Spleen (tissue), 13 donors: ENCODE measurements at places on chromosomes 7 and 10.

DNA sequence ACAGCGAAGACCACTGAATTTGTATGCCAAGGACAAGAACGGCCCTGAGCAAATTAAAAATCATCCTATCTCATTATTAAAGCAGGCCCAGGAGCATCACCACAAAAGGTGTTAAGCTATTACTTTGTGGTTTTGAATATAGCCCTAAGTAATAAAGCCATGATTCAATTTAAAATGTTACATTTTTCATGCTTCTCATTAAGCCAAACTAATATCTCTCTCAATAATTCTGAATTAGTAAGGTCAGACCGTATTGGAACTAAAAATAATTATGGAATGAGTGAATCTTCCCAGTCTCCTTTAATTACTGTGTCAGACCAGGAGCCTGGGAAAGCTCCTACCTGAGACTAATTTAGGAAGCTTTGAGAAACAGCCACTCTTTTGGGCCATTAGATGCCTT lies 162.4 kb downstream of the SORCS1 start:
- no peak for DNase-seq

- no peak for DNase-seq
Observed at GRCh38 chr10:29828440-29828894, 193.7 kb upstream of the SVIL start.

GRCh38 chr10:18879284-18879683 lies 169.3 kb upstream of the MALRD1 start:
- DNase-seq, result no peak

DNA sequence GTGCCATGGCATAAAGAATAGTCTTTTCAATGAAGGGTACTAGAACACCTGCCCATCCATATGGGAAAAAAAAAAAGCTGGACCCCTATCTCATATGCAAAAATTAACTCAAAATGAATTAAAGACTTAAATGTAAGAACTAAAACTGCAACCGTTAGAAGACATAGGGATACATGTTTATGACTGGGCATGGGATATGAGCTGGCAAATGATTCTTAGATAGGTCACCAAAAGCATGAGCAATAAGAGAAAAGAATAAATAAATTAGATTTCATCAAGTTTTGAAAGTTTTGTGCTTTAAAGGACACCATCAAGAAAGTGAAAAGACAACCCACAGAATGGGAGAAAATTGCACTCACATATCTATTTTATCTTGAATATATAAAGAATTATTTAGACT lies 222.0 kb downstream of the ADK start:
- DNase-seq, result no peak

- DNase-seq, result no peak
Observed at GRCh38 chr7:49497471-49497870, 276.0 kb upstream of the VWC2 start.

- no peak for DNase-seq
Observed at GRCh38 chr7:121003986-121004685, 15.6 kb downstream of the CPED1 start.

GRCh38 chr7:138937484-138937883 lies 43.7 kb downstream of the KIAA1549 start:
- no peak for DNase-seq
